ENCODE measurements at places on chromosomes 1 and 21. TPM values are rescaled to one million over a fixed set of nuclear protein-coding genes. Genes with fewer than 3 reads are reported as not detected.

The LYPLAL1 gene
- polyA plus RNA-seq = 21.0 TPM

The ARHGEF10L gene
- polyA plus RNA-seq = 16.2 TPM

The LRRC53 gene
- not detected for polyA plus RNA-seq

The ELF3 gene
- 2.6 TPM for polyA plus RNA-seq

The TMEM200B gene
- 0.78 TPM for polyA plus RNA-seq
